ENCODE measurements at places on chromosomes 12 and 14.
A peak's percentile ranks its signal among the peaks of the same experiment; 100 is the strongest.

- DNase-seq, result no peak
These were observed 545.6 kb downstream of the SNAPC1 start for GRCh38 chr14:62307844-62308243.

- no peak for DNase-seq
These were observed 37.0 kb downstream of the DTX1 start for GRCh38 chr12:113093409-113094101.

DNA sequence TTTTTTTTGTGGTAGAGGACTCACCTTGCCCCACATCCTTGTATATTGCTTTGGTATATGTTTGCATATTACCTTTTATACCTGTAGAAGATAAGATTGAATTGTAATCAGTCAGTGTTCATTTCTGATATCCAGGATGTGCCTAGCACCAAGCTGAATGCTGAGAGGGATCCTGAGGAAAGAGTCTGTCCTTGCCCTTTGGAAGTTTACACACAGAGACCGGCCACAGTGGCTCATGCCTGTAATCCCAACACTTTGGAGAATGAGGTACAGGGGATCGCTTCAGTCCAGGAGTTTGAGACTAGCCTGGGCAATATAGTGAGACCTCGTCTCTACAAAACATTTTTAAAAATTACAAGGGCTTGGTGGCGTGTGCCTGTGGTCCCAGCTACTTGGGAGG lies 8.4 kb downstream of the ACVR1B start:
- no peak for DNase-seq

DNA sequence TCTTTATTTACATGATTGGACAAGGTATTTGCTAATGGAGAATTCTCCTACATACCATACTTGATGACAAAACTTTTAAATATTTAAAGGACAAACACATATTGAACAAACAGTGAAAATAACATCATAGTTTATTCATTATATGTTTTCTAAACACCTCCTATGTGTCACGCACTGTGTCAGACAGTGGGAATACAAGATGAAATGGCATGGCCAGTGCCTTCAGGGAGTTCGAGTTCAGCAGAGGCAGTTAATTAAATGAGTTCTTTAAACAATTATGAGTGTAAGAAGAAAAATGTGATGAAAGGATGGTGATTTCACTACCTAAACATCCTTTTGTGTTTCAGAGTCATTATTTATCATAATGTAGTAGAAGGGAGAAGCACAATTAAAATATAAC lies 159.8 kb downstream of the KCNH5 start:
- DNase-seq, result no peak

- no peak for DNase-seq
These were observed 290.8 kb upstream of the SRRM4 start for GRCh38 chr12:118690506-118690905.

DNA sequence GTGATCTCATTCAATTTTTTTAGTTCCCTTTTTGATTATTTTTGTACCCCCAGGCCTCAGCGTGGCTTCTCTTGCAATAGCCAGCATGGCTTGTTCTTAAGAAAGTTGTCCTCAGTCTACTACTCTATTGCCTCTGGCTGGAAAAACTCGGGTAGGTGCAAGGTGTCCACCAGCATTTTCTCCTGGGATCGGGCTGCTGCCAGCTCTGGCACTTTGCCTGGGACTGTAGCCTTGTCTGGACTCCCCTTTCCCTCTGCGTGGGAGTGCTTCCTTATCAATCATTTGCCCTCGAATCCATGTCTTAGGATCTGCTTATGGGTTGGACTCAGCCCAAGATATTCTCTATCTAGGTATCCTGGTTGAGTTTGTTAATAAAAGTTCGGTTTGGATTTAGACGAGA lies 773.4 kb downstream of the DIO2 start:
- no peak for DNase-seq

DNA sequence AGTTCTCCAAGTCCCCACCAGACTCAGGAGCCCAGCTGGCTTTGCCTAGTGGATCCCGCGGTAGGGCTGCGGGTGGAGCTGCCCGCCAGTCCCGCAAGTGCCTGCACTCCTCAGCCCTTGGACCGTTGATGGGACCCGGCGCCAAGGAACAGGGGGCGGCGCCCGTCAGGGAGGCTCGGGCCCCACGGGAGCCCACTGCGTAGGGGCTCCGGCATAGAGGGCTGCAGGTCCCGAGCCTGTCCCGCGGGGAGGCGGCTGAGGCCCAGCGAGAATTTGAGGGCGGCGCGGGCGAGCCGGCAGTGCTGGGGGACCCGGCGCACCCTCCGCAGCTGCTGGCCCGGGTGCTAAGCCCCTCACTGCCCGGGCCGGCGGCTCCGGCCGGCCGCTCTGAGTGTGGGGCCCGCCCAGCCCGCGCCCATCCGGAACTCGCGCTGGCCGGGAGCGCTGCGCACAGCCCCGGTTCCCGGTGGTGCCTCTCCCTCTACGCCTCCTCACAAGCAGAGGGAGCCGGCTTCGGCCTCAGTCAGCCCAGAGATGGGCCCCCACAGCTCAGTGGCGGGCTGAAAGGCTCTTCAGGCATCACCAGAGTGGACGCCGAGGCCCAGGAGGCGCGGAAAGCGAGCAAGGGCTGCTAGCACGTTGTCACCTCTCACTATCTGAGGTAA lies 452.4 kb upstream of the LRFN5 start:
- no peak for DNase-seq

- DNase-seq, result no peak
These were observed 129.3 kb downstream of the ZFP36L1 start for GRCh38 chr14:68663385-68664076.

DNA sequence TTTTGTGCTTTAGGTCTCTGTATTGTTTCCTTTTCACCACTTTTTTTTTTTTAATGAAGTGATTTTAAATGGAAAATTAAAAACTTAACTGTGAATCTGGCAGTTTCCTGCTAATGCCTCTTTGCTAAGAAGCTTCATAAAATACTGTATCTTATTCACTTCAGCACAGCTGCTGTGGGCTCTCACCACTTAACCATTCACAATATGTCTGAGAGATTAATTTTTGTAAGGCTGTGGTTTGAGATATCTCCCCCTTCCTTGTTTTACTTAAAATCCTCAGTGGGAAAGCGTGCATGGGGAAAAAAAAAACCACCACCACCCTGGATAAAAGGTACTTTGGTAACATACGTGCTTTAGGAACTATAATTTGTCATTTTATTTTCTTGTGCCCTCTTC lies 115.9 kb downstream of the ETV6 start:
- no peak for DNase-seq

DNA sequence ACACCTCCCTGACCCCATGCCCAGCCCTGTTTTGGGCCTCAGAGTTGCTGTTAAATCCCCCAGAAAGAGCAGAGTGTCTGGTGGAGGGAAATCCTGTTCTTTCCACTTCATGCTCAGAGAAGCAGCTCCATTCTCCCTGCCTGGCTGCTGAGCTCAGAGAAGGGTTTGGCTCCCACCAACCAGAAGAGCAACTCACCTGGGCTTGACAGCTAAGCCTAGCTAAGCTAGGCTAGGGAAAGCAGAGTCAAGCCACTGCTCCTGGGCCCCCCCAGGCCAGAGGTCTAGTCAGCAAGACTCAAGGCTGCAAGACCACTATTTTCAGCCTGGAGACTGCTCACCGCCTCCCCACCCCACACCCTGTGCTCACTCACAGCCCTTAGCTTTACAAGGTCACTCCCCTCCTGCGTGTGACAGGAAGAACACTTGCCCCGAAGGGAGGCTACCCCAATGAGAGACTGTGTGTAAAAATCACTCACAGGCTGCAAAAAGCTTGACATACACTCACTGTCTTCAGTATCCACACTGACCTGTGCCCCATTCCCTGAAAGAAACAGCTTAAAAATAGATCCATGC lies 13.5 kb downstream of the GSC start:
- DNase-seq, result no peak

GRCh38 chr12:109822951-109823411 lies 10.2 kb downstream of the TRPV4 start:
- DNase-seq, result no peak

GRCh38 chr12:90301561-90302133 lies 593.0 kb upstream of the ATP2B1 start:
- DNase-seq, result no peak

GRCh38 chr14:55706893-55707292 lies 126.9 kb downstream of the KTN1 start:
- no peak for DNase-seq

DNA sequence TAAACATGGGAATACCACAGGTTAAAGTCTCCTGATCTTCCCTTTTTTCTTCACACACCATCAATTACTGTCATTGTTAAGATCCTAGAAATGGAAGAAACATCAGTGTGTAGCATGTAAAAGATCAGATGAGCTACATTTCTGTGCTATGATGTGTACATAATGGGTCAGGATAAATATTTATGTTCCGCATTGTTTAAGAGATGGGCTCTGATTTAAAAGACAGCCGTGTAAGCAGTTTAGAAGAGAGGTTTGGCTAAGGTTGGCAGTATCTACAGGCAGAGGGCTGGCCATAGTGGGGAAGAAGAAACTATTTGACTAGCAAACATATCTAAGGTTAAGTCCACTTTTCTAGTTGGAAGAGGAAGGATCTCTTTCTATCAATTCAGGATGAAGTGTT lies 49.4 kb downstream of the LRRC9 start:
- no peak for DNase-seq

DNA sequence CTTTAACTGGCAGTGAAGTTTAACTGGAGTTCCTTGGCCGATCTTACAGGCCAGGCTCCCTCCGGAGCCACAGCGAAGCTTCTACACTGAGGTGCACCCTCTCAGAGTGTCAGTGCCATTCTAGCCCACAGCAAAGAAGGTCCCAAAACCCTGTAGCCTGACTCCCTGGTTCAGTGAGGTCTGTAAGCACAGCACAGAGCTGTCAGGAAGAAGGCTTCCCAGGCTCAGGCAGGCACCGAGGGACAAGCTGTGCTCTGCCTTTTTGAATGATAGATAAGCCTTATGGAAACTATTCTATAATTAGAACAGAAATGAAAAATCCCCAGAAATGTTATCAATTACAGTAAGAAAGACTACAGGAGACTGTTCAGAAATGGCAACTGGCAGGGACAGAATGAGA lies 40.2 kb downstream of the MOK start:
- no peak for DNase-seq

GRCh38 chr14:91229743-91230200 lies 14.7 kb downstream of the GPR68 start:
- DNase-seq, result no peak

GRCh38 chr12:6321905-6322304 lies 11.4 kb downstream of the PLEKHG6 start:
- no peak for DNase-seq

- no peak for DNase-seq
These were observed 2.0 kb downstream of the RMST start for GRCh38 chr12:97464385-97465321.

DNA sequence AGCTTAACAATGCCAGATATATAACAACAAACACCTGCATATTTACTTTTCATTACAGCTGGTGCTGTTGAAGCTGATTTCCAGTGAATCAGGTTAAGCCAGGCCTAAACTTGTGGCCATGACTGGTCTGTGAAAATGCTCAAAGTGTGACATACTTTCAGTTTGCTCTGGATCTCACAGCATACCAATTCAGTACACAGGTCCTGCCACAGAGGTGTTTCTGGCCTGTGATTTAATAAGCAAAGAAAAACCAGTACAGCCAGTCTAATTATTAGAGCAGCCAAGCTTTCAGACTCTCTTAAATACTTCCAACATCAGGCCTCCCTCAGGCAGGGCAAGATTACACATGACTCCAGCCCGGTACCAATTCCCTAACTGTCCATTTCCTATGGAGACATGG lies 27.4 kb upstream of the TMCC3 start:
- no peak for DNase-seq

GRCh38 chr12:51307655-51308593 lies 16.1 kb downstream of the BIN2 start:
- no peak for DNase-seq

- DNase-seq, result no peak
These were observed 13.6 kb downstream of the GPX2 start for GRCh38 chr14:64929014-64929359.

DNA sequence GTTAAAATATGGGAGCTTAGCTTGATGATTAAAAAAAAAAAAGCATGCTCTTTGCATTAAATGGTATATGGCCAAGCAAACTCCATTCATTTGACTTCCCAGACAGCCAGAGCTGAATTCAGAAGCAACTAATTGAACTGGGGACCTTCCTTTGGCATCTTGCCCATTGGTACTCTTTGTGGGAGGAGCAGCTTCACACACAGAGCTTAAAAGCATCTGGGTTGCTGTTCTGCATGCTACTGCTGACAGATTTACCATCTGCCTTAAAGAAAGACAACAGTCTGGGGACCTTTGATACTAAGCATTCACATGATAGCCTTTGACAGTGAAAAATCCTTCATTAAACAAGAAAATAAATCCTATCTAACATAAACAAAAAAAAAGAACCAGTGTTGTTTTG lies 977.9 kb downstream of the TMTC2 start:
- DNase-seq, result peak; percentile 14

GRCh38 chr12:3896356-3896755 lies 23.2 kb upstream of the PARP11 start:
- no peak for DNase-seq

- DNase-seq, result no peak
These were observed 14.4 kb downstream of the FGD6 start for GRCh38 chr12:95202691-95203486.

DNA sequence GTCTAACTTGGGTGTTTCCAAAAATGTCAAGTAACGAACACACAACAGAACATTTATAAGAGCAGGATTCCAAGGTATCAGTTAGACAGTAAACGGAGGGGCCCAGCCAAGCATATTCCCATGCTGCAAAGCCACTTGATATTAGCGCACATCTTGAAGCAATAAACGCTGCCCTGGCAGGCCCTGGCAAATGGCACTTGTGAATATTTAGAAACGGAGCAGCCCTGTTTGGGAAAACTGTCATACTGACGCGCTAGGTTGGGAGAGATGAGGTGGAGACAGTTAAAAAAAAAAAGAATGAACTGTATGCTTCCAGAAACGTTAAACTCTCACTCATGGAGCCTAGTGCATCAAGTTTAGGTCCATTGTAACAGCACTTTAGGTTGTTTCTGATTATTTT lies 9.3 kb downstream of the DGLUCY start:
- no peak for DNase-seq

GRCh38 chr14:34354556-34354955 lies 107.5 kb downstream of the SPTSSA start:
- DNase-seq, result no peak

DNA sequence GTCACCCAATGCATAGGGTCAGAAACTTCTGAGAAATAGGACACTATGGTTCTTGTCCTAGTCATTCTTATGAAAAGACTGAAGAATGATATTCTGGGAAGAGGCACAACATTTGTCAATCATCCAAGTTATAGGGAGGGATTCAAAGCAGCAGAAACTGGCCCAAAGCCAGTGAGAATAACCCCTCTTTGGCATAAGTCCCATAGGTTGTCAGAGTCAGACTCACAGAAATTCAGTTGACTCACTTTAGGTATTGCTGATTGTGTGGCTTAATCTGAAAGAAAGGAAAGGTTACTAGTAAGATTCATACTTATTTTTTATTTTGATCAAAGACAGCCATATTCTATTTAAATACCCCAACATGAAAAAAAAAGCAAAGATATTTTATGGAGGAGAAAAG lies 151.0 kb downstream of the SRGAP1 start:
- DNase-seq, result no peak

GRCh38 chr12:85725991-85726390 lies 110.2 kb downstream of the RASSF9 start:
- DNase-seq, result no peak

Measured in NCI-H1930 (cell line).